ENCODE measurements at places on chromosomes 7 and 10. TPM values are rescaled to one million over a fixed set of nuclear protein-coding genes. Genes with fewer than 3 reads are reported as not detected.

The BAG3 gene
- 4.2 TPM for total RNA-seq

The OPN4 gene
- not detected for total RNA-seq

The SLF2 gene
- total RNA-seq: 66.7 TPM

The THSD7A gene
- total RNA-seq: not detected

The GPR26 gene
- total RNA-seq: not detected

The OR2A7 gene
- 1.3 TPM for total RNA-seq

The OR6B1 gene
- total RNA-seq: not detected

The PLEKHS1 gene
- total RNA-seq: not detected

The PRKG1 gene
- not detected for total RNA-seq

The PUS7 gene
- 7.1 TPM for total RNA-seq

The MEIG1 gene
- total RNA-seq: 0.69 TPM

The CALY gene
- not detected for total RNA-seq

The DCLRE1A gene
- 2.4 TPM for total RNA-seq

The COPG2 gene
- total RNA-seq: 13.4 TPM

The IDI2 gene
- not detected for total RNA-seq

The GIMAP2 gene
- 18.1 TPM for total RNA-seq

The FAM13C gene
- not detected for total RNA-seq

The TLX1 gene
- total RNA-seq: not detected

The MYL10 gene
- not detected for total RNA-seq

The PALD1 gene
- 2.4 TPM for total RNA-seq

The TAS2R41 gene
- total RNA-seq: not detected

The ZCWPW1 gene
- 22.7 TPM for total RNA-seq

The LRRC18 gene
- not detected for total RNA-seq

The ANXA8 gene
- total RNA-seq: not detected

The CDHR1 gene
- 1.7 TPM for total RNA-seq

The DKK1 gene
- not detected for total RNA-seq

The MYOZ1 gene
- not detected for total RNA-seq

The TUBAL3 gene
- not detected for total RNA-seq

The BMPER gene
- not detected for total RNA-seq

The KAZALD1 gene
- 0.51 TPM for total RNA-seq

The CLDN4 gene
- total RNA-seq: not detected

The TMEM130 gene
- 0.49 TPM for total RNA-seq

The OR13A1 gene
- total RNA-seq: 2.3 TPM

The PRPS1L1 gene
- not detected for total RNA-seq

The SMKR1 gene
- total RNA-seq: 3.8 TPM
